ENCODE measurements at places on chromosomes 2 and 18.

DNA sequence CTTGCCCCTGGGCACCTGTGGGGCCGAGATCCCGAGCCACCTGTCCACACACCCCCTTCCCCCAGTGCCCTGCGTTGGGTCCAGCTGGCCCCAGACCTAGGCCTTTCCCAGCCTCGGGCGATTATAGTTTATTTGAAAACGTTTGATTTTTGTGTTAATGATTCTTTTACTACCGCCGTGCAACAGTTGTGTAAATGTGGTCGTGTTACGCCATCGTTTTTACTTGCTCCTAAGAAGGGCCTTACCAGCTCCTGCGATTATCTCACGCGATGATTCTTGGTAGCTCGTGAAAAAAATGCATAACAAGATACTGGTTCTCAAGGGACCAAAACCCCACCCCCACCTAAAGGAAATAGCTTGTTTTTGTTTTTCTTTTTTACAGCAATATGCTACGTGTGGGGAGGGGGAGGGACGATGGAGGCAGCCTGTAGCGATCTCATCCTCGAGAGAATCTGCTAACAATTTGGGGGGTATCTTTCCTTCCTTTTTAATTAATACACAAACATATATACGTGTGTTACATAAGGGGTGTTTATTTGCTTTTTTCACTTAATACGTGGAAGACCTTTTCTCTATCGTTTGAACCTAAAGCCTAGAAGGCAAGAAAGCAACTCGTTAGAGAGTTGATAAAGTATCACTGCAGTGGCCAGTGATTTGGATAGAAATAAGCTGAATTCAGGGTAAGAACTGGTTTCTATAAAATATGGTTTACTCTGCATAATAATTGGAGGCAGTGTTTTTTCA is 1.0 kb downstream of the ZDBF2 start:
- DNase-seq, result peak; percentile 17

DNA sequence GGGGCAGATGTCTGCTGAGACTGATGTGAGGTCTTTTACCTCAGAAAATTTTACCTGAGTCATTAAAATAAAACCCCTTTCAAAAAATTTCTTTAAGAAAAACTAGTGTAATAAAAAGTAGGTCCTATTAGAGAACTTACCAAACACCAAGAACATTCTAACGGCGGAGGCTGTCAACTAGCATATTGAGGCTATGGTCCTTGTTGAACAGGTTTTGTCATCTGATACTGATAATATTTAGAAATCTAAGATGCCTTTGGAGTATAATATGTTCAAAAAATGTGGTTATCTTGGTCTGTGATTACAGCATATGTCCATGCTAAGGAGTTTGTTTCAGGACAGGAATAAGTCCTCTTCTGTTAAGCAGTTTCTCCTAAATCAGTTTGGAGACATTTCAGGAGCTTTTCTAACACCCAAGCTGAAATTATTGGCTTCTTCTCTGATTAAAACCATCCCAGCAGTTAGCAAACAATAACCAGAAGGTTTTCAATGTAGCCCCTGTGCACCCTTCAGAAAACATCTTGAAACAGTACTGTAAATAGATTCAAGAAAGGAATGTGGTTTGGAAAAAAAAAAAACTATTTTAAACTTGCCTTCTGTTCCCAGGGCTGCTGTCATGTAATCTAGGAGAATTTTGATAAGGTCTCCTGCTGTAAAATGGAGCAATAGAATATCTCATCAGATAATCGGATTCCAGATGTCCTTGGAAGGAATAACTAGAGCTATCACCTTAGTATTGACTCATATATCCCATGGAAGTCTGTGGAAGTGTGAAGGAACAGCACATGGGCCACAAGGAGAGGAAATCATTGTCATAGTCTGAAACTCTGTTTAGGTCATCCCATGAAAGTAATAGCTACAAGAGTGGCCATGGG is 58.7 kb upstream of the B3GNT2 start:
- no peak for DNase-seq

DNA sequence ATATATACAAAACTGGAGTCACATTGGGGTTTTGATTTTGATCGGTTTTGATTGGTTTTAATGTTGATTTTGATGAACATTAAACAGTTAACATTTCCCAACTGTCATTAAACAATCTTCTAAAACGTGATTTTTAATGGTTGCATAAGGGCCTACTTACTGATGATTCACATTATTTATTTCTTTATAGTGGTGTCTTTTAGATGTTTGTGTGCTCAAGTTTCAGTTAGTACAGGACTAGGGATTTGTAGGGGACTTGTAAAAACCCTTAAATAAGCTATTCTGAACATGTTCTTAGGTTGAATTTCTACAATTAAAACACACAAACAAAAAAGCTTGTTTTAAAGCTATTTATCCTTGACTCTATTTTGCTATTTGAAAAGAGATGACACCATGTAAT is 61.6 kb downstream of the TTC21B start:
- DNase-seq, result no peak

DNA sequence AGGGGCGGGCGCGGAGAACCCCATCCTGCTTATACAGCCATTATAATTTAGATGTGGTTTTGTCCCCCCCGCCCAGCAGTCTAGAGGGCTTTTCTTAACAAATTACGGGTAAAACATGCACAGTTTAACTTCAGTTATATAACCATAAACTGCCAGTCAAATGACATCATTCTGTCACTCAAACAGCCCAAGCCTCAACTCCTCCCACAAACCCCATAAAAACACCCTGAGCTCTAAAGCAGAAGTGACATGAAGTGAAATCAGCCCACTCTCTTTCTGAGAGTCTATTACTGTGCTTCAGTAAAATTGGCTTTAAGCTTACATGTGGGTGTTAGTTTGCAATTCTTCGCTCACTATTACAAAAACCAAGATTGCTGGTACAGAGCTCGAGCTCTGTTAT is 705.1 kb upstream of the GCFC2 start:
- no peak for DNase-seq

GRCh38 chr2:203782262-203782976 is 76.0 kb downstream of the CD28 start:
- no peak for DNase-seq

- DNase-seq, result no peak
Observed at GRCh38 chr2:56287508-56287907, 103.7 kb downstream of the CCDC85A start.

GRCh38 chr18:5444847-5445246 is 99.0 kb downstream of the EPB41L3 start:
- no peak for DNase-seq

GRCh38 chr2:30711646-30712085 is 95.6 kb downstream of the CAPN13 start:
- DNase-seq, result peak; percentile 81

DNA sequence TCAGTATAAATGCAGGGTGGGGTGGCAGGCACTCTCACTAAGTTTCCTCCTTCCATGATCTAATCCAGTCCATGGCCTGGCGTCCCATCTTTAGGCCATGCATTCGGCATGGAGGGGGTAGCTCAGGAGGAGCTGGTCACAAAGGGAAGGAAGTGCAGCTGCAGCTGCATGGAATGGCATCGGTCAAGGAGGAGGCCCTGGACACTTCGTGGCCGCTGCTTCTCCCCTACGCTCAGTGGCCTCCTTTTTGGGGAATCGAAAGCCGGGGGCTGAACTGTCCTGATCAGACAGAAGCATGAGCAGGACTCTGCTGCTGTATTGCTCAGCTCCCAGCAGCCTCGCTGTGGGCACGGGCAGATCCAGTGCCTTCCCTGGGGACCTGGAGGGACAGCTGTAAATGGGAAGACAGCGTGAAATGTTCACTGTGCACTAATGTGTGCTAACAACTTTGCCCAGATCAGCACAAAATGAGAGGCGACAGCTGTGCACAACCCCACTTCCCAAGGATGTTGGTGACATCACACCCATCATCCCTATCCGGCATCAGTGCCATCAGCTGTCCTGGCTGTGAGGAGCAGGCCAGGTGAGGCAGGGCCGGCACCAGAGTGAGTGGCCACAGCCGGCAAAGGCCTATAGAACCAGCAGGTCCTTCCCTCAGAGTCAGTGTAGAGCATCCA is 520.1 kb upstream of the RAB6C start:
- DNase-seq, result no peak

- peak; percentile 23 for DNase-seq
Observed at GRCh38 chr18:59623456-59624368, 73.5 kb downstream of the CCBE1 start.

DNA sequence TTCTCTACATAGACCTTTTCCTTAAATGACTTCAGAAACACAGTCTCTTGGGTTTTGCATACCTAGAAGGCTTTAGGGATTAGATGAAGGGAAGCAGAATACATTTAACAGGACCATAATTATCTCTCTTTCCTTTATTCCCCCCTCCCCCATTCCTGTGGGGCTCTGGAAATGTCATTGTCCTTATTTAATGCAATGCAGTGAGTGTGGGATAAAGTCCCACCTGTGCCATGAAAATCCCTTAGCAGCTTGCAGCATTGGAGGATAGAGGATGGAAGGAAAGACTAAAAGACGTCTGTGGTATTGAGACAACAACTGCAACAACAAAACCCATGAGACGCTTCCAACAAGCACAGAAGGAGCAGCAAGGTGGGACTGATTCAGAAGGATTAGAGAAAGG is 117.8 kb upstream of the DCC start:
- no peak for DNase-seq

DNA sequence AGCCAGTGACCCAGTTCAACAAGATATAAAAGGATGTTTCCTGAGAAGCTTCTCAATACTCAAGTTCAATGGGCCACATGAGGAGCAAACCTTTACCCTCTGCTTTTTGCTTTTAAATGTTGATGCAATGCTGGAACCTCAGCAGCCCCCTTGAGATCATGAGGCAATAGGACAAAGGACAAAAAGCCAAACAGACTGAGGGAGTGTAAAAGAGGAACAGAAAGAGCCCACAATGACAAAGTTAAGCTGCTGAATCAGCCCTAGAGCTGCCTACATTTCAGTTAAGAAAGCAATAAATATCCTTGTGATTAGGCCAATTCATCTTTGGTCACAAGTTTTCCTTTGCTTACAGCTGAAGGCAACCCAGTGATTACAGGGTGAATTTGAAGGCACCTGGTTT is 76.9 kb downstream of the MRO start:
- no peak for DNase-seq

DNA sequence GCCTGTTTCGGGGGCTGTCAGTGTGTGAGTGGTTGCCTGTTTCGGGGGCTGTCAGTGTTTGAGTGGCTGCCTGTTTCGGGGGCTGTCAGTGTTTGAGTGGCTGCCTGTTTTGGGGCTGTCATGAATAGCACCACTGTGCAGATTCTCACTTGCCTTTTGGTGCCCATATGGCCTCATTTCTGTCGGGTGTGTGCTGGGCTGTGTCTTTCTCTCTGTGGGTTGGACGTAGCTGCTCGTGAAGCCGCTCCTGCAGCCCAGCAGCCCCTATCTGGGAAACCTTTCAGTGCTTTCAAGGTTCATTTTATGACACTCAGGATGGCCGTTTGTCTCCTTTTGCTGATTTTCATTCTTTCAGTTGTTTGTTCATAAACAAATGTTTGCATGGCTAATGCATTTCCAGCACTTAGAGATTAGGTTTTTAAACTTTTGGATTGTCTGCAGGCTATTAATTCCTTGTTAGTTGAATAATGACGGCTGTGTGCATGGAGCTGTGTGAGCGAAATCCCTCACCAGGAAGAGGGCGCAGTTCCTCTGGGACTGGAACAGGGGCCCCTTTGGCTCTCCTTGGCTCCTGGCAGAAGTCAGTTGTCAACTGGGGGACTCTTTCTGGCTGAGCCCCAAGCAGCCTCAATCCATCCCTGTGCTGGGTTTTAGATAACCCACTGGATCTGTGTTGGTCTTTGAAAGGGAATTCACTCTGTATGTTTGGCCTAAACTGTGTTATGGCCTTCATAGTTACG is 10.8 kb downstream of the AGAP1 start:
- no peak for DNase-seq

- DNase-seq, result peak; percentile 66
Observed at GRCh38 chr2:71748227-71748626, 294.9 kb downstream of the DYSF start.

- DNase-seq, result no peak
Observed at GRCh38 chr2:233546774-233547173, 19.8 kb downstream of the USP40 start.

- DNase-seq, result no peak
Observed at GRCh38 chr2:213274143-213274542, 10.1 kb upstream of the SPAG16 start.

DNA sequence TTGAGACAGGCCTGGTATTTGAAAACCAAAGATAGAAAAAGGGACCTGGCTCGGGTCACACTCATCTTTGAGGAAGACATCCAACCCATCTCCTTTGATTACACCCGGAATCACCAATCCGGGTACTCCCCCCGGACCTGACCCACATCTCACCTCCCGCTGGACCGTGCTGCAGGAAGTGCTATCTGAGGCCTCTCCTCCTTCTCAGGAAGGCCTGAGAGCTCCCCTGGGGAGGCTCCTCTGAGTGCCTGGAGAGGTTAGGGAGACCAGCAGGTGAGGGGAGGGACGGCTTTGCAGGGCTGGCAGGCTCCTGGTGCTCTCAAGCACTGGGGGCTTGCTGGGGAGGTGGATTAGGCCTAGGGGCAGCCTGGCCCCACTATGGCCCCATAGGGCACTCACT is 170.9 kb downstream of the ACKR3 start:
- no peak for DNase-seq

DNA sequence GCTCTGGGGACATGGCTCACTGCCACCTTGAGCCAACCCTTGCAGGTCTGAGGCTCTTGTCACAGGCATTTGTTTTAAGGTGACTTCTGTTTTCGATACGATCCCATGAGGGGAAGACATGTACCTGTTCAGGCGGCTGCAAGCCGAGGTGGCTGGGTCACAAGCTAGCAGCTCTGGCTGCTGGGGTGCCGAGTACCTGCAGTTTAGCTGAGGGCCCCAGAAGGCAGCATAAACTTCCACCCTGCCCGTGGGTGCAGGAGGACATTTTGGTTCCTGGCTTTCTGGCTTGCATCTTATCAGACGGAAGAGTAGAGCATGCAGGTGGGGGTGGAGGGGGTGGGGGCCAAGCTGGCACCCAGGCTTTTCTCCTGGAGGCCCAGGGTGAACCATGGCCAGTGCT is 28.4 kb downstream of the COA5 start:
- DNase-seq, result no peak

GRCh38 chr2:99922664-99923063 is 219.7 kb downstream of the AFF3 start:
- no peak for DNase-seq

- DNase-seq, result no peak
Observed at GRCh38 chr2:44954447-44954888, 13.0 kb downstream of the SIX3 start.

GRCh38 chr18:63421514-63421913 is 762 bp downstream of the VPS4B start:
- no peak for DNase-seq
